SJSA1 (cell line): ENCODE measurements at places on chromosomes 6 and 20. TPM values are rescaled to one million over a fixed set of nuclear protein-coding genes. Genes with fewer than 3 reads are reported as not detected.

- no peak for DNase-seq
Observed at GRCh38 chr6:164085091-164086075, 670.9 kb downstream of the QKI start.

GRCh38 chr20:3304456-3304855, 65.5 kb upstream of the SLC4A11 start:
- no peak for DNase-seq

DNA sequence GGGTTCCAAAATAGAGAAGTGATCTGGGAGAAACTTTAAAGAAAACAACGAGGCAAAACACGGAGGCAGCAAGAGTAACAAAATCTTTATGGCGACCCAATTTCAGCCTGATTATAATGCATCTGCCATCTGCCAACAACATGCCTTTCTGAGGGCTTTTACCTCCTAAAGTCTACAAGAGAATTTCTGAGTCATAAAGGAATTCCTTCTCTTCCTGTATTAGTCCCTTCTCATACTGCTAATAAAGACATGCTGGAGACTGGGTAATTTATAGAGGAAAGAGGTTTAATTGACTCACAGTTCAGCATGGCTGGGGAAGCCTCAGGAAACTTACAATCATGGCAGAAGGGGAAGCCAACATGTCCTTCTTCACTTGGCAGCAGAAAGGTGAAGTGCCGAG, 226.6 kb downstream of the HACE1 start:
- DNase-seq: no peak

- DNase-seq: no peak
Observed at GRCh38 chr20:52263757-52264156, 72.2 kb upstream of the ZFP64 start.

DNA sequence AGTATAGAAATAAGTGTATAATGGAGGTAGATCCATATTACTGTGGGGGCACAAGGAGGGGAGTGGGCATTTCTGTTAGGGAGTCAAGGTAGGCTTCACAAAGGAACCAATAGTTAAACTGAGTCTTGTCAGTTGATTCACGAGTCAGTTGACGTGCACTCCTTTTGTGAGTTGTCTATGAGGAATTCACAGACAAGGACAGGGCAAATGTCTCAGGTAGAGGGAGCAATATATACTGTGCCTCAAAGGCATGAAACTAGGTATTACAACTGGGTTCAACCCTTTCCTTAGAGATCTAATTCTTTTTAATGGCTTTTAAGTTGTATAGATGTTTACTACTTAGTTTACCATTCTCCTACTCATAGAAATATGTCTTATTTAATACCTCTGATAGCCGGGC, 11.0 kb downstream of the TMEM14C start:
- DNase-seq: no peak

- peak; percentile 69 for DNase-seq
Observed at GRCh38 chr6:166554316-166554715, 32.2 kb downstream of the RAMACL start.

- DNase-seq: no peak
Observed at GRCh38 chr6:158773581-158774449, 45.4 kb downstream of the EZR start.

C20orf144 gene
- 0.18 TPM in 1 of 2 replicates, not detected in the other for total RNA-seq

MYCT1 gene
- total RNA-seq: 0.39 TPM in 1 of 2 replicates, not detected in the other

PCSK2 gene
- not detected in 2 replicates for total RNA-seq
